ENCODE measurements at places on chromosomes 4 and X. TPM values are rescaled to one million over a fixed set of nuclear protein-coding genes. Genes with fewer than 3 reads are reported as not detected.

TEC gene
- 0.20 TPM for total RNA-seq

AFP gene
- total RNA-seq = 1.1 TPM

IGSF1 gene
- 0.07 TPM for total RNA-seq

IL21 gene
- total RNA-seq = not detected

RPGR gene
- 6.4 TPM for total RNA-seq

SLC25A31 gene
- total RNA-seq = not detected

MAOB gene
- total RNA-seq = 4.2 TPM

CITED1 gene
- total RNA-seq = not detected

PITX2 gene
- 0.33 TPM for total RNA-seq

RPS6KA6 gene
- 2.3 TPM for total RNA-seq

EFNB1 gene
- 45.3 TPM for total RNA-seq

All from smooth muscle cell of the pulmonary artery (primary cell).